Kidney (tissue), 22 donors: ENCODE measurements at places on chromosomes 12 and 14.
A peak's percentile ranks its signal among the peaks of the same experiment; 100 is the strongest.

DNA sequence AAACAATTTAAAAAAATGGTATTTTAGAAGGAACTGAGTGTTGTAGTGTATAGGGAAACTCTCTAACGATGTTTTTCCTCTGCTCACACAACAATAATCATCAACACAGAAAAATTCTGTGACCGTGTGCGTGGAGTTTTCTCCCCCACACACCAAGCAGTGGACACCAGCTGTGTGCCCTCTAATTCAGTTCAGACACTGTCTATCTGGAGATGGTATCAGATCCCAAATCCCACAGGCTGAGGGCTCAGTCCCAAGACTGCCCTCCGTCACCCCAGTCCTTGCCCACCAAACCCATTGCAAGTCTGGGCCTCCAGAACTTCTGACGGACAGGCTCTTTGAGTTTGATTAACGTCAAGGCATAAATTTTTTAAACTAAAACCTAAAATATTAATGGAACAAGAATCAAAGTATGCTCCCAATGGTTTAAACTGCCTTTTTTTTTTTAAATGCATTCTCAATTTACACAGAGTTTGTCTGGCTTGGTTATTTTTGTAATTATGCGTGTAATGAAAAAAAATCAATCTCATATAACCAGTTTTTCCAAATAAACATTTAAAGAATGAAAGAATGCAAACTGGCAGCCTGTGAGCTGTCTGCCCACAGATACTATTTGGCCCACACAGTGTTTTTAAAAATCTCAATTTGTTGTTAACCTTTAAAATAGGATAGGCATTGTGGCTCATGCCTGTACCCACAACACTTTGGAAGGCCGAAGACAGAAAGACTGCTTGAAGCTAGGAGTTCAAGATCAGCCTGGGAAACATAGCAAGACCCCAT lies 19.2 kb downstream of the BLTP3B start:
- no peak for DNase-seq

GRCh38 chr12:111211910-111212757 lies 156.8 kb downstream of the PHETA1 start:
- DNase-seq, result peak; percentile 71

DNA sequence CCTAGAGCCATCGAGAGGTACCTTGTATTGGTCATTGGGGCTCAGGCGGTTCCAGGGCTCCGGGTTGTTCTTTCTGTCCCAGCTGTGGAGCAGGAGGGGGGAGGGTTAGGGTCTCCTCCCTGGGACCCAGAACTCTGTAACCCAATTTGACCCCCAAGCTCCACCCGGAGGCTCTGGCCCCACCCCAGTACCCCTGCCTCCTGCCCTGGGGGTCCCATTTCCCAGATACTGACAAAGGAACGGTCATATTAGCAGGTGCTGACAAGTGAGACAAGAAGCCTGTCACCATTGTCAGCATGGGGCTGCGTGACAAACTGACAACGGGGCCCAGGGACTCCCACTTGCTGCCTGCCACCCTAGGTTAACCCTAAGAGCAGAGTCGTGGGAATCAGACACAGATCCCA lies 6.2 kb downstream of the SHMT2 start:
- DNase-seq, result peak; percentile 47

DNA sequence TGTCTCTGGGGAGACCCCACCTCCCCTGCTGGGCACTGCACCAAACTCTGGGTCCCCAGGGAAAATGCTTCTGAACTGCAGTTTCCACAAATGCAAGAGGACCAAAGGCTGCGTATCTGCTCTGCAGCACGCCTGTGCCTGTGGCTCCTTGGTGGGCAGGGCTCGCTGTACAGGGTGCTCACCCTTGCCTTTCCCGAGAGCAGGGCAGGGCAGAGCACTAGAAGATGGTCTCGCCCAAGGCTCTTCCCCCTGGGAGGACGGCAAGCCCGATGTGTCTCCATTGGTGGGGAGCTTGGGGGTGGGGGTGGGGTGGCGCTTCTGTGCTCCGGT lies 175.3 kb upstream of the RTL1 start:
- no peak for DNase-seq

DNA sequence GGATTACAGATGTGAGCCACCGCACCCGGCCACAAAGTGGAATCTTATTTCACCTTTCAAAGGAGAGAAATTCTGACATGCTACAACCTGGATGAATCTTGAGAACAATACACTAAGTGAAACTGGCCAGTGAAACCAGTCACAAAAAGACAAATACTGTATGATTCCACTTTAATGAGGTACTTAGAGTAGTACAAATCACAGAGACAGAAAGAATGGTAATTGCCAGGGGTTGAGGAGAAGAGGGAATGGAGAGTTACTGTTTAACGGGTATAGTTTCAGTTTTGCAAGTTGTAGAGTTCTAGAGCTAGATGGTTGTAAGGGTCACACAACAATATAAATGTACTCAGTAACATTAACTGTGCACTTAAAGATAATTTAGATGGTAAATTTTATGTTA lies 33.4 kb downstream of the ADIPOR2 start:
- DNase-seq, result no peak
